ENCODE measurements at places on chromosomes 3 and 15.

GRCh38 chr3:53223025-53223424, 32.8 kb downstream of the TKT start:
- no peak for DNase-seq

DNA sequence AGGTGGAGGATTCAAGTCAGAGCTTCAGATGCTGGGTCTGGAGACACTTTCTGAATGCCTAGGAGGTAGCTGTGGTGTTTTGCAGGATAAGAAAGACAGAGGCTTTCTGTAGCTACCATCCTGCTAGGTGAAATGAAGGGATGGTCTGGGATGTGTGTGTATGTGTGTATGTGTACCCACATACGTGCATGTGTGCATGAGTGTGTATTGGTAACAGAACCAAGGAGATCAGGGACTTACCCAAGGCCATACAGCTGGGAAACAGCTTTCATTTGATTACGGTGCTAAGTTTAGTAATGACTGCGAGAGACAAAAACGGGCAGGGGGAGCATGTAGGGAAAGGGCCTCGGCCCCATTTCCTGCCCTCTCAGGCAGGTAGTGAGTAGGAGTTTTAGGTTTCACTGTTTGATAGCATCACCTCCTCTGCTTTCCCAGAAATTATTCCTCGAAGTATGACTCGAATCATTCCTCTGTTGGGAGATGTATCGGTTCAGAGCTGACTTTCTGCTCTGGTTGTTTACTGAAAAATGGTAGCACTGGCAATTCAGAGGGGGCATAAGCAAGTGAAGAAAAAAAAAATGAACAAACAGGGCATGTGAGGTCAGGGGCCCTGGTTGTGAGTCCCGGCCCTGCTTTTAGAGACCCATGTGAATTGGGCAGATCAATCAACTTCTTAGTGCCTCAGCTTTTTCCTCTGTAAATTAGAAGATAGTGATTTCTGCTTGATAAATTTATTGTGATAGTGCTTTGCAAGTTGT, 130.7 kb downstream of the LPP start:
- DNase-seq, result no peak

DNA sequence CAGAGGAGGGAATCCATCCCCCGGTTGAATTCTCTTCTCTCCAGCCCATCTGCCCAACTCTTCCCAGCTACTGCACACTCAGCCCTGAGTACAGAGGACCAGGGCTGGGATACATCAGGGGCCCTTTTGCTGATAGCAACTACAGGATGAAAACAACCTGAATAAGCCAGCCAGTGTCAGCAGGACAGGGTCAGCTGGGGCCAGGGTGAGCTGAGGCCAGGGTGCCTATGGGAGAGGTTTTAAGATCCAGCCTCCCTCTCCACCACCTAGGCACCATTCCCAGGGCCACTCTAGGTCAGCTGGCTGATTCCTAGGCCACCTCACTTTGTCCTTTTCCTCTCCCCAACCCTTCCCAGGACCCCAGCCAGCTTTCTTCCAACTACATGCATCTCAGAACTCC, 83.8 kb downstream of the MRPL46 start:
- DNase-seq, result no peak

GRCh38 chr3:124878561-124879336, 8.4 kb downstream of the ITGB5 start:
- no peak for DNase-seq

DNA sequence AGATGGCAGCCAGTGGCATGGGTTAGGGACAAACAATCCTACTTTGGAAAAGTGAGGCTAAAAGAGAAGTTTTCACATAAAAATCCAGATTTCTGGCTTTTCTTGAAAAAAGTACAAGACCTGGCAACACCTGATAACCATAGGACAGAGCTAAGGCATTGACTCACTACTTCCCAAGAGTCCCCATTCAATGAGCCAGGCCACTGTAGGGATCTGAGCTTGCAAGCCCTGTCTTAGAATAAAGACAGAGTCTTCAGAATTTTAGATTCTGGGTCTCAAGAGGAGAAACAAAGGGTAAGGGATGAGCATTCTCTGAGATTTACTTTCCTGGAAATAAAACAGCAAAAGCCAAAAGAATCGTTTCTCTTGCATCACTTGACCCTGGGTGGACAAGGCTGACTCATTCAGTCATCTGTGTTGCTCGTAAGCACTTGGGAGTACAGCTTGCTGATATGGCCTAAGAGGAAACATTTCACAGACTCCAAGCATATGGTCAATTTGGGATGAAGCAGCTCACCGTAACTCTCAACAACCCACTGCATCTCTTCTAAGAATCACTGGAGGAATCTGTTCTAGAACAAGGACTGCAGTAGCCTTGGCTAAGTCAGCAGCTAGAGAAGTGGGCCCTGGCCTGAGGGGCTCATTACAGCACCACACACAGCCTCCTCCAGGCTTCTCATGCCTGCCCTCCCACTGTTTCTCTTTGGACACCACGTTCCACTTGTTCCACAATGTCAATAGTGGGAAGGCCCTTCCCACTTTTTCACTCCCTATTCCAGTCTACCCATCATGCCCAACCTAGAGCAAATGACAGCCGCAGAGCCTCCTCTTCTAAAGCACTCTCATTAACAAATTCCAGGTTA, 86.2 kb downstream of the RFTN1 start:
- DNase-seq, result no peak

DNA sequence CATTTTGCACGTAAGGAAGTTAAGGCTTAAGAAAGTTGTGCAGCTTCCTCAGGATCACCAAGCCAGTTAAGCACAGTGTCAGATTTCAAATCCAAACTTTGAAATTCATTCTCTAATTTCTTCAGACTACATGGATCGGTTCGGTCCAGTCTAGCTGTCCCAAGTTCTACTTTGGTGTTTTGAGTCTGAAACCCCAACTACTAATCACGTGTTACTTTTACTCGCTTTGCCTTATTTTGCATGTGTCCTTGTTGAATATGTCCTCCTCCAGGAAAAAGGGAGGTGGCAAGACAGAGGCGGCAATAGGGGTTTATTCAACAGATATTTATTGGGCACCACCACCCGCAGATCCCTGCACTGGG, 522 bp upstream of the GXYLT2 start:
- no peak for DNase-seq

GRCh38 chr15:64507845-64508244, 47.5 kb downstream of the ZNF609 start:
- no peak for DNase-seq

DNA sequence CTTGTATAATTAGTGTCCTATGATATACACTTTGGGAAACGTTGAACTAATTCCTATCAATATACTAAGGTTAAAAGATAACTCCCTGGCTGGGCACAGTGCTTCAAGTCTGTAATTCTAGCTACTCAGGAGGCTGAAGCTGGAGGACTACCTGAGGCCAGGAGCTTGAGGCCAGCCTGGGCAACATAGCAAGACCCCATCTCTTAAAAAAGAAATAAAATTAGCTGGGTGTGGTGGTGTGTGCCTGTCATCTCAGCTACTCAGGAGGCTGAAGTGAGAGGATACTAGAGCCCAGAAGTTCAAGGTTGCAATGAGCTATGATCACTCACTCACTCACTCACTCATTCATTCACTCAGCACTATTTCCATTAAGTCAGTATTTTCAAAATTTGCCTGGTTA, 55.2 kb downstream of the SLC12A6 start:
- no peak for DNase-seq

- DNase-seq, result no peak
These were observed 43.0 kb upstream of the ATP2C1 start for GRCh38 chr3:130850843-130851242.
